ENCODE measurements at places on chromosomes 16 and 17.

GRCh38 chr17:2292100-2292499 is 11.5 kb downstream of the SMG6 start:
- DNase-seq = no peak

GRCh38 chr17:30454635-30455034 is 22.6 kb upstream of the GOSR1 start:
- no peak for DNase-seq

- DNase-seq = no peak
Measured at GRCh38 chr17:51743477-51743876, 415.0 kb downstream of the CA10 start.

- DNase-seq = no peak
Measured at GRCh38 chr16:30619638-30620037, 9.4 kb upstream of the ZNF689 start.

GRCh38 chr16:58574895-58575294 is 54.7 kb downstream of the CNOT1 start:
- no peak for DNase-seq

GRCh38 chr17:33261820-33262219 is 31.3 kb downstream of the ASIC2 start:
- DNase-seq = no peak

DNA sequence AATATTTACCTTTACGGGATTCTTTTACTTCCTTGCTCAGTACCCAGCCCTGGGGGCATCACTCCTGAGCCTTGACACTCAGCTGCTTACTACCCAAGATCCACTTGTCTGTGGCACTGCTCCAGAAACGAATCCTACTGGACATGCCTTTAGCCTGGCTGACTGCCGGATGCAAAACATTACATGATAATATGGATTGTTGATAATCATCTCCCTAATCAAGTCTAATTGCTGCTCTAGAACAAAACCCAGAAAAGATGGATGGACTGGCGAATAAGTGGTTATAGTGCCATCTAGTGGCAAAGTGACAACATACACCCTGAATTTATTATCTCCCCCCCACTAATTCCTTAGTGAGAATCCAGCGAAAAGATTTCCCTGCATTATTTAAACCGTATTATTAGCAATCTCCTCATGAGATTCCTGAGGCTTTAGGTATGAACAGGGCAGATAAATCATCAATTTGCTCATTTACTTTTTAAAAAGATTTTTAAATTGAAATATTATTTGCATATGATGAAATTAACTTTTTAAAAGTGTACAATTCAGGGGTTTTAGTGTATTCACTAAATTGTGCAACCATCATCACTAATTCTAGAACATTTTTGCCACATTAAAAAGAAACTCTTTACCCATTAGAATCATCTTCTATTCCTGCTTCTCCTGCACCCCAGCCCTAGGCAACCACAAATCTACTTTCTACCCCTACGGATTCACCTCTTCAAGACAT is 61.6 kb downstream of the RGS9 start:
- DNase-seq = peak; percentile 56

DNA sequence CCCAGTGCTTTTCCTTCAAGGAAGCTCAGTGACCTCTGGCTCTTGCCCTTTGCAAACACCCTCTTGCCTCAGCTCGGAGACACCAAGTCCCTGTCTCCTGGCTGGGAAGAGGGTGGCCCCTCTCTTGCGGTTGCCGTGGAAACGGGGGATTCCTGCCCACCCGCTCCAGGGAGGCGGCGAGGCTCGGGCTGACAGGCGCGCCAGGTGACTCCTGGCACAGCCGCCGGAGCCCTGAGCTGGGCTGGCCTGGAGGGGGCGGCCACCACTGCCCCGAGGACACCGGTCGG is 71.4 kb downstream of the ABR start:
- DNase-seq = no peak

GRCh38 chr17:66527335-66527734 is 224.9 kb downstream of the PRKCA start:
- DNase-seq = no peak

GRCh38 chr17:81832608-81833159 is 407 bp downstream of the MCRIP1 start:
- no peak for DNase-seq

GRCh38 chr17:55564081-55564480 is 52.8 kb upstream of the SMIM36 start:
- no peak for DNase-seq

GRCh38 chr17:77107506-77108433 is 33.0 kb upstream of the SEC14L1 start:
- no peak for DNase-seq

DNA sequence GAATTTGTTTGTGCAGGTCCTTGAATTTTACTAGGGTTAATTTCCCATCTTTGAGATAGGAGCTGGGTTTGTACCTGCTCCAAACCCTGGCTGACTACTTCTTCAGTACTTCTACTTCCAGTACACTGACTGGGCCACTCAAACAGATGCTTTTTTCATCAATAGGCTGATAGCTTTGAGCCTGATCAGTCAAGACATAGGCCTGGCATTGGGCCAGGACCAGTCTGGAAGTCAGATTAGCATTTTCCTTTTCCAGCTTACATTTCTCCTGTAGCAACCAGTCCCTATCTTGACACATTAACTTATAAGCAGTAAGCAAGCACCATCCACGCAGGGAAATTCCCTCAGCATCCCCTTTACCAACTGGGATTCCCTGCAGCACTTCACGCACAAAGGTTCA is 7.5 kb upstream of the TMEM101 start:
- DNase-seq = no peak

DNA sequence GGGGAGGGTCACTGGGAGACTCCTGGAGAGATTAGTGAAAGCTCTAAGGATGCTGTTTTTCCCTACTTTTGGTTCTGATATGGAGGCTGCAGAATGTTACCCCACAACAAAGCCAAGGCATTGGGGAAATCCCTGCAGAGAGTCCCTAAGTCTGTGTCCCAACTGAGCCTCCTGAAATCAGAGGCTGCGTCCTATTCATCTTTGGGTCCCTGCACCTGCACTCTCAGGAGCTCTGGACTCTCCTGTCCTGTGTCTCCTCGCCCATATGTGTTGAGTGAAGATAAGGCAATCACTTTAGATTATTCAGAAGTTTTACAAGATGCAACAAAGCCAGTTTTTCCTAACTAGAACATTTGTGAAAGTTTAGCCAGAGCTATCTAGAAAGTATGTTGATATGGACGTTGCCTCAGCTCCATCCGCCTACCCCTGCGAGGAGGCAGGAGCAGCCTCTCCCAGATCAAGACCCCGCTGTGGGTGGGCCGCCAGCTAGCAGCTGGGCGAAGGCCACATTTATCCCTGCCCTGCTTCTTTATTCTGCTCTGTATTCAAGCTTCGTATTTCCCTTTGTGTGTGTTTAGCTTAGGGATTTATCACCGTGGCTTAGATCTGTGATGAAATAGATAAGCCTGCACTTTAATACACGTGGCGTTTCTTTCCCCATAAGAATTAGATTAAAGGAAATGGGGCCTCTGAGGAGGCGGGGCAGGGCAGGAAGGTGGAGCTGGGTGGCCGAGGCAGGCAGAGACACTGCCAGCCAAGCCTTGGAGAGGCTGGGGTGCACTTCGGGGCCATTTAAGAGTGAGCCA is 37.4 kb downstream of the SHISA6 start:
- no peak for DNase-seq

- DNase-seq = peak; percentile 5
Measured at GRCh38 chr17:14268264-14268663, 31.6 kb upstream of the CDRT15 start.

- no peak for DNase-seq
Measured at GRCh38 chr17:17551361-17551760, 40.1 kb downstream of the PEMT start.

- no peak for DNase-seq
Measured at GRCh38 chr17:20920815-20921199, 122.0 kb downstream of the USP22 start.

DNA sequence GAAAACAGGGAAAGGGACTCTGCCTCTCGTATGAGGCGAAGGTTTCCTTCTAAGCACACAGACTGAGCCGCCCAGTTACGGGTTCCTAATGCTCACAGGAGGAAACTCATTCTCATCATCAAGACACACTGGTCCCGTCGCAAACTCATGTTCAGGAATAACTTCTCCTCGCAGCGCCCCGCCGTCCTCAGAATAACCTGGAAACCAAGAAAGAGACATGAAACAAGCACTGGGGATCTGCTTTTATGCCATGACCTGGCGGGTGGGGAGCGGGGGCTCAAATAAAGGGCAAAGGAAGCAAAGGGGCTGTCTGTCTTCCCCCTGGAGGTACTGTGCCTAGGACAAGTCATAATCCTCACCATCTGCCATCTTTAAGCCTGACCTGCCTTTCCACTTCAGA is 31.3 kb downstream of the WIPI1 start:
- no peak for DNase-seq

- DNase-seq = no peak
Measured at GRCh38 chr16:56355221-56355620, 70.1 kb downstream of the AMFR start.

DNA sequence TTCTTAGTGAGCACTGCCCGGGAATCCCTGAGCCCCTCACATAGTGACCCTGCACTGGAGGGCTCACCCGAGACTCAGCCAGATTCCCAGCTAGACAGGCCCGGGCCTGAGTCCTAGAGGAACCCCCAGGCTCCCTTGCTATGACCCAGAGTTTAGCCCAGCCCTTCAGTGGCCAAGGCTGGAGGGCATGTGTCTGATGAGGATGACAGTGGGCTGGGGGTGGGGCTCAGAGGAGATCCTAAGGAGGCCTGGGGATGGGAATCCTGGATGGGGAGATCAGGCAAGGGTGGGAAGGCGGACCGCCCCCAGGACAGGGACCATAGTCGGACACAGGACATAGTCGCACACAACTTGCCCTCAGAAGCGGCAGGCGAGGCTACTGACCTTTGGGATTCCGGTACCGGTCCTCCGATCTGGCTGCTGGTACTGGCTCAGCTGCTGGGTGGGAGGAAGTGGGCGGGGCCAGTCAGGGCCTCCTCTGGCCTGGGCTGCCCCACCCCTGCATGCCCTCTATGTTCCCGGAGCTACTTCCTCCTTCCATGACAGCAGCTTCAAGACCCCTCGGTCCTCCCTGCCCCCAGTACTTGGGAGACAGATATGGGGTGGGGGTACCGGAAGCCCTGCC is 1.1 kb downstream of the CD79B start:
- DNase-seq = peak; percentile 65

DNA sequence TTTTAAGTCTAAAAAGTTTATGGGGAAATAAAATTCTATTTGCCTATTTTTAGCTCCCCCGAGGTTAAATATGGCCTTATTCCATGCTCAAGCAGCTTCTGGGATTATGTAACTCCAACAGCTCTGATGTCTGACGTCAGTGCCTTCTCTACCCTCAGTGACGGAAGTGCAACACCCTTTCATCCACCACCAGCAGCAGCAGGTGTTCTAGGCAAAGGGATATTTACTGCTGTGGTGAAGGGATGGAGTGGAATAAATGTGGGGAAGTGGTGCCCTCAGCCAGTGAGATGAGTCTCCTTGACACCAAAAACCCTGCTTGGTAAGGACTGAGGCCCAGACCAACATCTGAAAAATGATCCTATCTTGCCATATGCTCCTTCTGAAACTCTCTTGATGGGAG is 247.4 kb downstream of the SHISA9 start:
- DNase-seq = no peak

DNA sequence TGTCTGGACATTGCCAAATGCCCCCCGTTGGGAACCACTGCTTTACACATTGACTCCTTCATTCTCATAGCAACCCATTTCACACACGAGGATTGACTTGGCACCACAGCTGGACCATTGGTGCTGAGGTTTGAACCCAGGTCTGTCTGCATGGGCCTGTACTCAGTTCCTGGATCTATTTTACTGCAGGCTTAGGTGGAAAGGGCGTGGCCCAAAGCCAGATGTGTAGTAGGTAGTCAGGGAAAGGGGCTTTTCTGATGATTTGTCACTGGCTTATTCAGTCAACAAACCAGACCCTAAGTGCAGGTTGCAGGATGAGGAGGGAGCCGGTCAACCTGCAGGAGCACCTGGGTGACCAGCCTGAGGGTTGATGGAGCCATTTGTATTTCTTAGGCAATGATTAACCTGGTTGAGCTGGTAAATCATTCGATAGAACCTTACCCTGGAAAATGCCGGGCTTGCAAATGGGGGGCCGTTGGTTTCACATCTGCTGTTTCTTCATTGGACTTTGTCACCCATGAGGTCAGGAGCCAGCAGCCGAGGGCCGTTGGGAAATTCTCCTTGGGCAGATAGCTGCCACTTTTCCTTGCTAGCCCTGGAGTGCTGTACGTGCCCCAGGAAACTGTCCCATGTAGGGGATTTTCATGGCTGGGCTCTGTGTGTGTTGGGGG is 104.4 kb downstream of the CMIP start:
- no peak for DNase-seq

- no peak for DNase-seq
Measured at GRCh38 chr16:71373073-71373472, 14.6 kb downstream of the CALB2 start.
